Esophagus muscularis mucosa (tissue), 4 donors: ENCODE measurements at places on chromosomes 11 and 22. TPM values are rescaled to one million over a fixed set of nuclear protein-coding genes. Genes with fewer than 3 reads are reported as not detected.

SLC6A5 gene
- total RNA-seq: not detected

GRCh38 chr11:68221406-68221805, 8.3 kb upstream of the KMT5B start:
- H3K27me3 ChIP-seq: no peaks in the 10 kb centered on the region
- no peak overlapping the region for H3K4me3 ChIP-seq
- H3K27ac ChIP-seq: no peak overlapping the region
- no peaks in the 10 kb centered on the region for H3K4me1 ChIP-seq
- H3K36me3 ChIP-seq: no peaks in the 10 kb centered on the region

- H3K36me3 ChIP-seq: no peaks in the 10 kb centered on the region
- no peak for DNase-seq
- no peaks in the 10 kb centered on the region for H3K4me1 ChIP-seq
- no peak overlapping the region for H3K4me3 ChIP-seq
- H3K27ac ChIP-seq: no peak overlapping the region
These were observed 13.8 kb downstream of the OLFML1 start for GRCh38 chr11:7499081-7499480.

DNA sequence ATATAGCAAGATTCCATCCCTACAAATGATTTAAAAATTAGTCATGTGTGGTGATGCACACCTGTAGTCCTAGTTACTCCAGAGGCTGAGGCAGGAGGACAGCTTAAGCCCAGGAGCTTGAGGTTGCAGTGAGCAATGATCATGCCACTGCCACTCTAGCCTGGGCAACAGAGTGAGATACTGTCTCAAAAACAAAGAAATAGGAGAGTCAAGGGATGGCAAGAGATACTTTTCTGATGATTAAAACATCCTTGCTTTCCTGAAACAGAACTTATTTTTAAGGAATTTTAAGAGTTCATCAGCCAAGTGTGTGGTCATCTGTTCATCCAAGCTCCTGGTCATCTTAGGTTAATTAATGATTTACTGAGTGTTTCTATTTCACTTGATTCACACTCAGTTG, 1252.0 kb downstream of the LRRC4C start:
- no peaks in the 10 kb centered on the region for H3K4me1 ChIP-seq
- no peak overlapping the region for H3K27ac ChIP-seq
- H3K27me3 ChIP-seq: no peaks in the 10 kb centered on the region
- no peak overlapping the region for H3K4me3 ChIP-seq

ANKRD13D gene
- 27.7 TPM for total RNA-seq

DNA sequence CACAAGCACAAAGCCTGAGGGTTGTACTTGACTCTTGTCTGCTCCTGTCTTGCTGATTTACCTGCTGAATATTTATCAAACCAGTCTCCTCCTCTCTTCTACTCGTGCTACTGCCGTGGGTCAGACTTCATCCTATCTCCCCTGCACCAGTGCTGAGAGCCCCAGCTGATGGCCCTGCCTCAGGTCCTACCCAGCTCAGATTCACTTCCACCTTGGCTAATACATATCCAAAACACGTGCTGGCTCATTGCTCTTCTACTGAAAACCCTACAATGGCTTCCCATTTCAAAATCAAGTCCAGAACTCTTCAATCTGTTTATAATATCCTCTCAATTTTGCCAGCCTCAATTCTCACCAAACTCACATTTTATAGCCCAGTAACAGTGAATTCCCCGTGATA, 48.3 kb downstream of the RAB30 start:
- H3K4me1 ChIP-seq: peaks cover 60% of the 10 kb centered on the region
- H3K36me3 ChIP-seq: no peaks in the 10 kb centered on the region
- H3K27ac ChIP-seq: no peak overlapping the region
- H3K4me3 ChIP-seq: no peak overlapping the region

- no peak overlapping the region for H3K4me3 ChIP-seq
- no peak for DNase-seq
- H3K4me1 ChIP-seq: peaks cover 30% of the 10 kb centered on the region
- peaks cover 64% of the 10 kb centered on the region for H3K36me3 ChIP-seq
These were observed 6.0 kb downstream of the KBTBD4 start for GRCh38 chr11:47572715-47573255.

GRCh38 chr22:44994399-44995104, 15.3 kb downstream of the PHF21B start:
- H3K4me3 ChIP-seq: no peak overlapping the region
- no peak overlapping the region for H3K27ac ChIP-seq
- no peaks in the 10 kb centered on the region for H3K27me3 ChIP-seq
- no peaks in the 10 kb centered on the region for H3K36me3 ChIP-seq

CARS1 gene
- 34.5 TPM for total RNA-seq

NRIP3 gene
- 3.4 TPM for total RNA-seq

DNA sequence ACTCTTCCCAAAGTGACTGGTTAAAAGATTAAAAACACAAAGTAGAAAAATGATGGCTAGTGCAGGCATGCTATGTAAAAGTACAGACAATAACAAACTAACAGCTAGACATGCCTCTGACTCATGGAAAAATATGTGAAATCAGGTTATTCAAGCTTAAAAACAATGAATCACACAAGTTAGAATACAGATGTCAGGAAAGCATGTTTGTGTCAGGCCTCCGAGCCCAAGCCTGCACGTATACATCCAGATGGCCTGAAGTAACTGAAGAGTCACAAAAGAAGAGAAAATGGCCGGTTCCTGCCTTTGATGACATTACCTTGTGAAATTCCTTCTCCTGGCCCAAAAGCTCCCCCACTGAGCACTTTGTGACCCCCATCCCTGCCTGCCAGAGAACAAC, 110.1 kb downstream of the NOX4 start:
- no peaks in the 10 kb centered on the region for H3K27me3 ChIP-seq
- DNase-seq: no peak
- H3K4me1 ChIP-seq: no peaks in the 10 kb centered on the region
- no peak overlapping the region for H3K4me3 ChIP-seq
- no peak overlapping the region for H3K27ac ChIP-seq

DNA sequence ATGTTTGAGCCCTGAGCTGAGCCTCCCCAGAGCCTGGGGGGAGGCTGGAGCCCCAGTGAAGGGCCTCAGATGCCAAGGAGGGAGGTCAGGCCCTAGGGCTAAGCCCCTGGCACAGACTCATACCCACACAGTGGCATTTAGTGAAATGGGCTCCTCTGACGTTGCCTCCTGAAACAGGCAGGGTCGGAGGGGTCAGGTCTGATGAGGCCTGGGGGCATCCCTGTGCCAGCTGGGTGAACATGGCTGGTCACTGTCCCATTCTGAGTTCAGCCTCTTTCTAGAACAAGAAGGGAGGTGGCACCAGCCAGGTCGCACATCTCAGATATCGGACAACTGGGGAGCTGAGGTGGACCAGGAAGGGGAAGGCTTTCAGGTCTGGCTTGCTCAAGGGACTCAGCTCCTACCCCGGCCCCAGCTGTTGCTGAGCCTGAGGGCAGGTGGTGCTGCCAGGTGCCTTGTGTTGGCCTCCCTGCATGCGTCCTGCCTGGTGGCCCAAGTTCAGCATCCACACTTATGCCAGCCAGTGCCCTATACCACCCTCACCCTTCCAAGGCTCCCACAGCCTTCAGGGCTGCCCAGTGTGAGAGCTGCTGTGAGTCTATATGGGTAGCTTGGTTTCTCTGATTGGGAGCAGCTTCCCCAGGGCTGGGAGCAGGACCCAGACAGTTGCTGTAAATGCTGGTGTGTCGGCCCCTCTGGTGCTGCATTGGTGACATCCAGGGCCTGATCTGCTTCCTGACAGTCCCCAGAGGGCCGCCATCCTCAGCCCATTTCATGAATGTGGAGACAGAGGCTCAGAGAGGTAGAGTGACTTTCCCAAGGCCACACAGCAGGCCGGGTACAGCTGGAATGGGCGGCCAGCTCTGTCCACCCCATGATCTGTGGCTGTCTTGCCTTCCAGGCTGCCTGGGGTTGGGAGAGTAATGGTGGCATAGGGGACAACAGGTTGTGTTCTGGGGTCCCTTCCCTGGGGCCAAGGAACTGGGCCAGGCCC, 32.8 kb upstream of the PPARA start:
- peaks cover 18% of the 10 kb centered on the region for H3K36me3 ChIP-seq
- H3K4me3 ChIP-seq: no peak overlapping the region
- no peak for DNase-seq
- peaks cover 48% of the 10 kb centered on the region for H3K4me1 ChIP-seq
- peak overlapping the region; percentile 83 for H3K27ac ChIP-seq

GRCh38 chr11:61706452-61707400, 26.5 kb downstream of the DAGLA start:
- H3K36me3 ChIP-seq: no peaks in the 10 kb centered on the region
- DNase-seq: no peak
- H3K4me1 ChIP-seq: no peaks in the 10 kb centered on the region
- no peak overlapping the region for H3K27ac ChIP-seq
- H3K4me3 ChIP-seq: no peak overlapping the region

- no peaks in the 10 kb centered on the region for H3K27me3 ChIP-seq
- no peak overlapping the region for H3K27ac ChIP-seq
These were observed 78.3 kb downstream of the PAK1 start for GRCh38 chr11:77395460-77396173.

- no peaks in the 10 kb centered on the region for H3K4me1 ChIP-seq
- no peak overlapping the region for H3K4me3 ChIP-seq
- no peaks in the 10 kb centered on the region for H3K36me3 ChIP-seq
These were observed 505.4 kb downstream of the NELL1 start for GRCh38 chr11:21174781-21175180.

DNA sequence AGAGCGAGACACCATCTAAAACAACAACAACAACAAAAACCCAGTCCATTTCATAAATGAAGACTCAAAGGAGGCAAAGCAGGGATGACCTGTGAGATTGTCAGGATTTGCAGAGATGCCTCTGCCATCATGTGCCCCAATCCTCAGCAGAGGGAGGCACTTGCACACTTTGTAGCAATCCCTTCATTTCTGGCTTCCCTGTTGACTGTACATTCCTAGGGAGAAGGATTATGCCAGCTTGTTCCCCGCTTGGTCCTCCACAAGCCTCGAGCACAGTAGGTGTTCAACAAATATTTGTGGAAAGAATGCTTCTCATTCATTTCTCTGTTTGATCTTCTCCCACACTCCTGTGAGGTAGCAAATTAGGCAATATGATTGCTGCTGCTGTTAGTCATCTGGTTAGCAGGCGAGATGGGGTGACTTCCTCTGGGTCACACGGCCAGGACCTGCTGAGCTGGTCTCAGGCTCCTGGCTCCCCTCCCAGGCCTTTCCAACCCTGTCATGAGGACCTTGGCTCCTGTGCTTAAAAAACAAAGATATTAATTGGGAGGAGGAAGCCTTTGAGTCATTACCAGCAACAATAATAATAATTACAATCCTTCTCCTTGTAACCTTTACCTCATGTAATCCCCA, 34.1 kb downstream of the LIF start:
- peaks cover 13% of the 10 kb centered on the region for H3K4me1 ChIP-seq
- no peak for DNase-seq
- H3K36me3 ChIP-seq: no peaks in the 10 kb centered on the region
- H3K27ac ChIP-seq: no peak overlapping the region

KDM4E gene
- not detected for total RNA-seq

RASL10A gene
- not detected for total RNA-seq

PHOX2A gene
- 1.2 TPM for total RNA-seq

GRCh38 chr22:36405671-36406538, 18.1 kb upstream of the MYH9 start:
- no peak overlapping the region for H3K27ac ChIP-seq
- peaks cover 3% of the 10 kb centered on the region for H3K36me3 ChIP-seq
- H3K4me1 ChIP-seq: peaks cover 9% of the 10 kb centered on the region
- no peak overlapping the region for H3K4me3 ChIP-seq
- DNase-seq: no peak

DNA sequence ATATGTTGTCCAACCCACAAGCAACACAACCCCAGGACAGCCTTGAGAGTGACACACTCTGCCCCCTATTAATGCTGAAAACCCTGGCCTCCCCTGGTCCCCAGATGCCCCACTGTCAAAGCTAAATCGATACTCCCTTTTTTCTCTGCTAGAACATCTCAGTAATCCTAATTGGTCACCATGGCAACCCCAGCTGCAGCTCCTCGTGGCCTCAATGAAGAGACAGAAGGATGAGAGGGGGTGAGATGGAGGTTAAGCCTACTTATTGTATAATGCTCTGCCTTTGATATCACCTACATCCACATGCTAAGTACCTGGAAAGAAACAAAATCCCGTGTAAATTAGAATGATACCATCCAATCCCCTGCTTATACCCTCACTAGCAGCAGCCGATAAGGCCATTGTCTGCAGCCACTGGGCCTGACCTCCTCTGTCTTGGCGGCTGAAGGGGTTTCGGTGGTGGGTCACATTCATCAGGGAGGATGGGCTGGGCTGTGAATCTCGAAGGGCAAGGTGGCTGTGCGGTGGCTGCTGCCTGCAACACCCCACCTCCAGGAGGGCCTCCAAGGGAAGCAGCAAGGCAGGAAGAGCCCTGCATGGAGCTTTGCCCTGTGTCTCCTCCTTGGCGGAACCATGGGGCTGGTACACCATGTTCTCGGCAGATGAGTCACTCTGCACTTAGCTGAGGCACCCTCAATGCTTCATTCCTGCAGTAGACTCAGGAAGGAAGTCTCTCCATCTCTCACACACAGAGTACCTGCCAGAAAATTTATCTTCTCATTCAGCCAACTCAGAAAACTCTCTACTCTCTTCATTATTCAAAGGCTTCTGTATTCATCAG, 399.5 kb downstream of the BUD13 start:
- H3K4me1 ChIP-seq: no peaks in the 10 kb centered on the region
- DNase-seq: no peak
- no peak overlapping the region for H3K27ac ChIP-seq
- no peak overlapping the region for H3K4me3 ChIP-seq
- no peaks in the 10 kb centered on the region for H3K27me3 ChIP-seq
- H3K36me3 ChIP-seq: no peaks in the 10 kb centered on the region

OR56A1 gene
- total RNA-seq: not detected

E2F8 gene
- not detected for total RNA-seq

OR5I1 gene
- total RNA-seq: not detected

DNA sequence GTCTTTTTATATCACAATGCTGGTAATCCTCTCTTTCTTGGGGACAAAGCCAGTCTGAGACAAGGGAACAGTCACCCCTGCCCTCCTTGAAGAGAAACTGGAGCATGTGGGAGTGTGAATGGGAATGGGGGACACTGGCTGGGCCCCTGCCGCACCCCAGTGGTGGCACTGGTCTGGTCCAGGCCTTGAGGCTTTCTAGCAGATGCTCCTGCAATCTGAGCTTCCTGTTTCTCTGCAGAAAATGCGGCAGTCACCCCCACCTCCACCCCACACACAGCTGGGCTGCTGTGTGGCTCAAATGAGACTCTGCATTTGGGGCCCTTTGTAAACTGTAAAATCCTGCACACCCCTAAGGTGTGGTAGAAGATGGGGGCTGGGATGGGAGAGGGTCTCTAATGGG, 6.6 kb upstream of the MARK2 start:
- no peaks in the 10 kb centered on the region for H3K4me1 ChIP-seq
- no peaks in the 10 kb centered on the region for H3K27me3 ChIP-seq
- DNase-seq: no peak
- no peak overlapping the region for H3K4me3 ChIP-seq

SEC14L6 gene
- total RNA-seq: 1.5 TPM

LMNTD2 gene
- 2.2 TPM for total RNA-seq

DNA sequence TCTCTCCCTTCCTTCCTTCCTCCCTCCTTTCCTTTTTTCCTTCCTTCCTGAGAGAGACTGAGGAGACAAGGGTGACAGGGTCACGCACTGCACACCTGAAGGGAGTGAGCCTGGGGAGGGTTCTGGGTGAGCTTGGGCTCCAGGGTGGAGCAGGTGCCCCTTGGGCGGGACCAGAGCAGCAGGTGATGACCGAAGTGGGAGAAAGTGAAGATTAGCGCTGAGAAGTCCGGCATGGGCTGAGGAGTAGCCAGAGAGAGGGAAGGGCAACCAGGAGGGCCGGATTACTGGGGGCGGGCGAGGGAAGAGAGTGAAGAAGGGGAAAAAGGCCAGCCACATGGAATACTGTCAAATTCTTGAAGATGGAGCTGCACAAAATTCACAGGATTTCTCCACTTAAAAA, 99.2 kb upstream of the LMO1 start:
- no peak for DNase-seq
- no peak overlapping the region for H3K4me3 ChIP-seq
- no peaks in the 10 kb centered on the region for H3K27me3 ChIP-seq
- H3K36me3 ChIP-seq: no peaks in the 10 kb centered on the region
- H3K27ac ChIP-seq: no peak overlapping the region
